ENCODE measurements at places on chromosomes 11 and 22.

DNA sequence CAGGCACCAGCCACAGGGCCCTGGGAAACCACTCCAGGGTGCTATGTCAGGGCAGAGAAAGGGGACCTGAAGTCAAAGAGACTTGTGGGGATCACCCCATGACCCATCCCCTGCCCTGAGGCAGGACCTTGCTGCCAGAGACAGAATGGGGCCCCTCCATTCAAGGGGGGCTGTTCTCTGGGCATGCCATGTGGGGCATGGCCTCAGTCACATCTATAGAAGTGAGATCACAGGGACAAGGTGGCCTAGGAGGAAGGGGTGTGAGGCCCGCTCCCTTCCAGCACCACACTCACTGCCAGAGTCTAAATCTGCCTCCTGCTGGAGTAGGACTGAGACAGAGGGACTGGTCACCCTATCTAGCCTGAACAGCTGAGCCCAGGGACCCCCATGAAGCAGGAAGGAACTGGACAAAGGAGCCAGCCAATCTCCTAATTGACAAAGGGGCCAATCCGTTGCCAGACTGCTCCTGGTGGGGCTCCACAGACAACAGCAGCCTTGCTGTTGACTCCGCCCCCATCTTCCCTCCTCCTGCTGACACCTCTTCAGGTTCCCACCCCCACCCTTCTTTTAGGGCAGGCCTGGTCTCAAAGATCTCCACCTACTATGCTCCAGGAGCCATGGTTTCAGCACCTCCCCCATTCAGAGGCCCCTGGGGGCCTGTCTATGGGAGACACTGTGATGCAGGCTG is 26.0 kb downstream of the NEAT1 start:
- DNase-seq: no peak

DNA sequence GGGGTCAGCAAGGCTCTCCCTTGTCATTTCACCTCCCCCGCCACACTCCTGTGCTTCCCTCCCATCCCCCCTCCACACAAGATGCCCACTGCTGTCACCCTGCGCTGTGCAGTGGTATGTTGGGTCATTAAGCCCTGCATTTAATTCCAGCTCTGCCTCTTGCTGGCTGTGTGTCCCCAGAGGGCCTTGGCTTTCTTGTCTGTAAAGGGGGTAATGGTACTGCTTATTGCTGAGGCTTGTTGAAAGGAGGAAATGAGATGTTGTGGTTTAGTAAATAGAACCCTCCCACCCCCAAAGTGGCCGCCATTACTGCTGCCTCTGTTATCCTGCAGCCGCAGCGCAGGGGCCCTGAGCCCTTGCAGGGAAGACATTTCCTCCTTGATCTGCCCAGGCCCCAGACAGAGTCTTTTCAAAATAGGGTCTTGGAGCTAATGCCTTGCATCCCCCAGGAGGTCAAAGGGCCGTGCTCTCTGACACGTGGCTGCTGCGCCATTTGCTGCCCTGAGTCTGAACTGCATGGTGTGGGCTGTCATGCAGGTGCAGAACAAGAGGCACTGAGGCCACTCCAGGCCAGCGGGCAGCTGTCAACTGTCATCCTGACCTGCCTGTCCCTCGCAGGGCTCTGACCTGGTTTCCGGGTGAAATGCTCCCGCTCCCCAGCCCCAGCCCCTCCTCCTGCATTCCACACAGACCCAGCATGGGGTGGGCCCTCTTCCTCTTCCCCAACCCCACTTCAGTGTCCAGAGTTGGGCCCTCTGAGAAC is 18.7 kb downstream of the PVALB start:
- no peak for DNase-seq

GRCh38 chr11:101923554-101923953 is 7.2 kb upstream of the ANGPTL5 start:
- no peak for DNase-seq

GRCh38 chr11:36724742-36725385 is 126.8 kb upstream of the RAG2 start:
- peak; percentile 61 for DNase-seq

- DNase-seq: no peak
Observed at GRCh38 chr11:116525961-116526495, 246.8 kb downstream of the BUD13 start.

- DNase-seq: no peak
Observed at GRCh38 chr22:47247579-47248240, 485.3 kb downstream of the TBC1D22A start.

DNA sequence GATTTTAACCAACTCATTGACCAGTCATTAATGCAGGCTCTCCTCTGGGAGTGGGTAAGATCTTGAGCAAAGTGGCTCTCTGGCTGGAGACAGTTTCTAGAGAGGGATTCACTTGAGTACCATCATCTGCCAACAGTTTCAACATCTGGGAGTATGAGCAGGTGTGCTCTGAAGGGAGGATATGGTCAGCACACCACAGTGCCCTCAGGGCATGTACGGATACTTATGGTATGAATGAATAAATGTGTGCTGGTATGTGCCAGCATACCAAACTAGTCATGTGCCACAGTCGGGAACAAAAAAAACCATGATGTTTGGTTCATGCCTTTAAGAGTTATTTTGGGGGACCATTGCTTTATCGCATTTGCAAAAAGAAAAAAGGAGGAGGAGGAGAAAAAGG is 1197.5 kb upstream of the TENM4 start:
- DNase-seq: no peak

- DNase-seq: peak; percentile 17
Observed at GRCh38 chr11:62539238-62539925, 7.2 kb downstream of the AHNAK start.

- no peak for DNase-seq
Observed at GRCh38 chr22:20039683-20040325, 18.9 kb downstream of the TANGO2 start.

GRCh38 chr22:29072193-29072978 is 449 bp upstream of the KREMEN1 start:
- DNase-seq: peak; percentile 36

DNA sequence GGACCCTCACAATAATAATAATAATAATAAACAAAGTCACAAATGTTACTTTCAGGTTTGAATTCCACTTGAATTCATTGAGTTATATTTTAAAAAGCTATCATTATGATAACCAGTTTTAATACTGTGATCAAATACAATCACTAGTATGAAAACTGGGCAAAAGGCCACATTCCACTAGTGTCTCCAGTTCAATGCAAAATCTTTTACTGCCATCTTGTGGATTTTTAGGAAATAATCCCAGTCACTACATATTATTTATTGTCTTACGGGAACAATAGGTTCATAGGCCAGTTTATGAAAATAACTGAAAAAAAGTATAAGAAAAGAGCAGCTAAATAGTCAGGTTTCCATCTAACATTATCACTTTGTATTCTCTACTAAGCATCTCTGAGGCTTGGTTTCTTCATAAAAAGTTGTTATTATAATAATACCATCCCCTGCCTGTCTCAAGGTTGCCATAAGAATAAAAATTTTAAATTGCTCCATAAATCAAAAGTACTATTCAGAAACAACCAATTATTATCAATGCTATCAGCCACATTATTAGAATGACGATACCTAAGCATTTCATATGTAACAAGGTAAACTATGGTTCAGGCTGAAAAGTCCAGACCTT is 533.9 kb upstream of the CCDC90B start:
- peak; percentile 84 for DNase-seq

GRCh38 chr11:47924184-47924691 is 56.1 kb upstream of the PTPRJ start:
- no peak for DNase-seq

DNA sequence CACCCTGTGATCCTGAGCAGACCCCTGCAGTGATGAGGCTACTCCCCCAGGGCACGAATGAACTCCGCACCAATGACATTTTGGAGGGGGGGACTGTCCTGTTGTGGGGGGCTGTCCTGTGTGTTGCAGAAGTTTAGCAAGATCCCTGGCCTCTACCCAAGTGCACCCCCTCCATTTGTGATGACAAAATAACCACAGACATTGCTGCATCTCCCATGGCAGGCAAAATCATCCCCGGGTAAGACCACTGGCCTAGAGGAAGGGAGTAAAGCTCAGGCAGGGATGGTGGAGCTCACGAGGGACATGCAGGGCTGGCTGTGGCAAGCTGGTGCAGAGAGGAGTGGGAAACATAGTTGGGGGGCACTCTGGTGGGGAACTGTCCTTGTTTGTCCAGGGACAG is 40.6 kb downstream of the NECTIN1 start:
- DNase-seq: no peak

- DNase-seq: no peak
Observed at GRCh38 chr11:79019975-79020374, 420.9 kb downstream of the TENM4 start.

DNA sequence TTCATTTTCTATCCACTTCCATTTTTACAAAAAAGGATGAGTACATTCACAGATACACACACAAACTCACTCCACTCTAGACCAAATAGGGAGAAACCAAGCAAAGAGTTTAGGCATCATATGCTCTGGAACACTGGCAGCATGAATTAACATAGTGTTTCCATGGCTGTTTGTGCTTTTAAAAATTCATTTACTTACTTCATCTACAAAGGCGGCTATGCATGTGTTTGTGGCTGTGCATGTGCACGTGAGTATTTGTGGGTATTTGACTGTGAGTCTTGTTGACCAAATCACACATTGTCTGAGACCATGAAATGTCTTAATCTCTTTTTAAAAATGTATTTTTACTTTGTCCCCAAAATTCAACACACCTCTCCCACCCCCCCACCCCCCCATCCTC is 203.0 kb upstream of the SESN3 start:
- no peak for DNase-seq

GRCh38 chr11:8017071-8017470 is 29.9 kb downstream of the EIF3F start:
- DNase-seq: no peak

DNA sequence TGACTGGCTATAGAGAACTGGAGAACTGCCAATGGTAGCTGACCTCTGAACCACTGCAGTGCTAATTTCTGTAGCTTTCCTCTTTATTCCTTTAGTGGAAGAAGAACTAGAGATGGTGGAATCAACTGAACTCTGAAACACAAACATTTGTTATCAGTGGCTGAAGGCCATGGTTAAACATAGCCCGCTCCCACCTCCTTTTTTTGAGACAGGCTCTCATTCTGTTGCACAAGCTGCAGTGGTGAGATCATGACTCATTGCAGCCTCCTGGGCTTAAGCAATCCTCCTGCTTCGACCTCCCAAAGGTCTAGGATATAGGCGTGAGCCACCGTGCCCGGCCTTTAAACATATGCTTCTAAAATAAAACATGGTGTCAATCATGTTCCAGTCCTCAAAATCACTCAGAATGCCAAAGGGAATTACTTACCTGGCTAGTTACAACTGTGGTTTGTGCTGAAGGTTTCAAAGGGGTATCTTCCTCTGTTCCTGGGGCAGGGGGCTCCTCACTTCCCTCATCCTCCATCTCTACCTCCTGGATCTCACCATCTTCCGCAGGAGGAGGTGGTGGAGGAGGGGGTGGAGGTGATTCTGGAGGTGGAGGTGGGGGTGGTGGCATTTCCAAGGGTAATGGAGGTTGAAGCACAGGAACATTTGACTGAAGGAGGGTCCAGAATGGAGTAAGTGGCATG is 9.0 kb upstream of the AGBL2 start:
- DNase-seq: peak; percentile 38

- DNase-seq: no peak
Observed at GRCh38 chr11:108206171-108206570, 16.3 kb downstream of the NPAT start.

DNA sequence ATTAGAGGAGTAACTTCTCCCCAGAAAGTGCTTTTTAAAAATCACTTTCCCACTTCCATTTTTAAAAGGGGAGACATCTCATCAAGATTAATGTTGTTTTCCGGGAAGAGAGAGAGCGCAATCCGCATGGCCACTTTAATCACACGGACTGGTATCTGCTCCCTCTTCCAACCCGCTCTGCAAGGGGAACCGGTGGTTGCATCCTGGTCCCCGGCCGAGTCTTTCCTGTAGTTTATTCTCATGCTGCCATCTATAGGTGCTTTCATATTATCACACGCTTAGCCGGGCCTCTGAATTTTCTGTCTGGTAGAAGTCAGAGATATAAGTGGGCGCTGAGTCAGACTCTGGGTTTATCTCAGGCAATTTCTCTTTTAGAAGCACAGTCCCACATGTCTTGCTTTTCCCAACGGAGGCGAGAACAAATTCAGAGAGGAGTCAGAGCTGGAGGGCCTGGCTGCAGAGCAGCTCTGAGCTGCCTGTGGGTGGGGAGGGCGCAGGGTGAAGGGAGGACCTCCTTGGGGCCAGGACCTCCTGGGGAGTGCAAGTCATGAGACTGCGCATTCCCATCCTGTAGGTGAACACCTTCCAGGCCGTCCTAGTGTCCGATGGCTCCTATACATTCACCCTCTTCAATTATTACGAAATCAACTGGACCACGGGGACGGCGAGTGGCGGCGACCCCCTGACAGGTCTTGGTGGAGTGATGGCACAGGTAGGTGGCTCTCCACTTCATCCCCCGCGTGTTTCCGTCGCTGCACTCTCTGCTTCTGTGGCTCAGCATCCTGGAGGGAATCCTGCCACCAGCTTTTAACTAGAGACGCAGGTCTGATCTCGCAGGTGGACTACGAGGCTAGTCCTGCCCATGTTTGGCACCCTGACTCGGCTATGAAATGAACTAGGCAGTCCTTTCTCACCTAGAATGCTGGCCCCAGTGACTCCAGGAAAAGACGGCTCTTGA is 11.7 kb downstream of the TECTA start:
- peak; percentile 81 for DNase-seq

- no peak for DNase-seq
Observed at GRCh38 chr11:106159836-106160235, 82.4 kb downstream of the AASDHPPT start.

GRCh38 chr11:65132988-65133700 is 1.2 kb downstream of the SYVN1 start:
- DNase-seq: peak; percentile 16
